Fibroblast of skin of abdomen (primary cell): ENCODE measurements at places on chromosomes 2 and 18.

DNA sequence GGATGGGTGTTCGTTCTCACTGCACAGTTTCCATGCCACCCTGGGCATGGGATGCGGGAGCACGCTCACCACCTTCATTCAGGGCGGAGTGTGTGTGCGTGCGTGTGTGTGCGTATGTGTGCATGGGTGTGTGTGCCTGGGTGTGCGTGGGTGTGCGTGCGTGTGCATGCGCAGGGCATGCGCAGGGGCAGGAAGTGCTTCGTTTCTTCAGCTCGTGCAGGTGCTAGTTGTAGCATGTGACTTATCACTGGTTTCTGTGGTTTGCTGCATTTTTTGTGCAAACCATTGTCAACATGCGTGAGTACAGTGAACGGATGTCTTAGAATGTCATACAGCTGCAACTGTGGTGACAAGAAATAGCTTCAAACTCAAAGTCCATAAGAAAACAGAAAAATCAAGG is 179.5 kb downstream of the PTGR3 start:
- DNase-seq: no peak

GRCh38 chr2:232772531-232772930 is 3.8 kb downstream of the KCNJ13 start:
- DNase-seq: no peak

DNA sequence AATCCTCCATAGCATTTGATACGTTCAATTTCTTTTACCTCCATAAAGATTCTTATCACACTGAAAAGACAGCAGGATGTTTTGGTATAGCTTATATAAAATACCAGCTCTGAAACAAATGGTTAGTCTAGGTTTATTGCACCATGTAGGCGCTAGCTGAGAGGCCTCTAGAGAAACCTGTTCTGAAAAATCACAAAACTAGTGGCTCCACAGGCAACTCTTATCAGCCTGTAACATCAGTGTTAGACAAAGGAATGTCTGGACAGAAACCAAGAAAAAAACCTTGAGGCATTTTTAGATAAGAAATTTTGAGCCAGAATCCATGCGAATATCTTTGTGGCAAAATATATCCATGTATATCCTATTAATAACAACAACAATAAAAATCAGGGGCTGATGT is 440.4 kb upstream of the MAP2 start:
- DNase-seq: no peak

- no peak for DNase-seq
Measured at GRCh38 chr2:232365621-232366321, 12.8 kb upstream of the ALPP start.
